Cardiac muscle cell (in vitro differentiated cells and primary cell): ENCODE measurements at places on chromosomes 3 and 15. TPM values are rescaled to one million over a fixed set of nuclear protein-coding genes. Genes with fewer than 3 reads are reported as not detected.

Gene NMNAT3
- 5.0 and 16.0 TPM in 2 replicates for total RNA-seq

Gene GALNT15
- total RNA-seq, result 0.18 and 0.39 TPM in 2 replicates

Gene LRRC2
- 0.56 and 0.77 TPM in 2 replicates for total RNA-seq

Gene SPINK8
- not detected in 2 replicates for total RNA-seq

Gene KLHL24
- 68.6 and 159 TPM in 2 replicates for total RNA-seq

Gene ILDR1
- 0.30 TPM in 1 of 2 replicates, not detected in the other for total RNA-seq

Gene PCLAF
- total RNA-seq, result 4.7 and 7.5 TPM in 2 replicates
